Fibroblast of mammary gland (primary cell): ENCODE measurements at places on chromosomes 6 and 20.

GRCh38 chr6:52570291-52570700 lies 6.6 kb downstream of the TRAM2 start:
- DNase-seq, result peak; percentile 73

GRCh38 chr6:147855803-147856482 lies 347.5 kb downstream of the SAMD5 start:
- peak; percentile 44 for DNase-seq

- no peak for DNase-seq
Observed at GRCh38 chr20:3654326-3655130, 8.7 kb downstream of the GFRA4 start.

DNA sequence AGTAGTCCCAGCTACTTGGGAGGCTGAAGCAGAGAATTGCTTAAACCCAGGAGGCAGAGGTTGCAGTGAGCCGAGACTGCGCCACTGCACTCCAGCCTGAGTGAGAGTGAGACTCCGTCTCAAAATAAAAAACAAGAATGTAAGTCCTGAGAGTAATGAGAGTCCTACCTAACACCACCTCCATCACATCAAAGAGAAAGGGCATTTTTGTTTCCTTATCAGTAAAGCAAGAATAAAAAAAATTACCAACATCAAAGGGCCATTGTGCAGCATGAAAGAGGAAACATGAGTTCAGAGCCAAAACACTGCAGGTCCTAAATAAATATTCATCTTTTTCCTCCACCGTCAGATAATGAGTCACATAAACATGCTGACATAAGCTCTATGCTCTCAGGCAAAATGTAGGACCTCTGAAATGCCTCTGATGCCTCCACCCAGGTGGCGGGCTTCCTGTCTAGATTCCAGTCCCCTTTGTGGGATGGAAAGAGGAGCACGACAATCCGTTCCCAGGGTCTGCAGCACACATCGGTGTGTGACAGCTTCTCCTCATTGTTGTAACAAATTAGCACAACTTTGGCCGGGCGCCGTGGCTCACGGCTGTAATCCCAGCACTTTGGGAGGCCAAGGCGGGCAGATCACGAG lies 7.2 kb downstream of the ATP9A start:
- DNase-seq, result peak; percentile 62

GRCh38 chr20:16424780-16425179 lies 148.5 kb downstream of the KIF16B start:
- no peak for DNase-seq

DNA sequence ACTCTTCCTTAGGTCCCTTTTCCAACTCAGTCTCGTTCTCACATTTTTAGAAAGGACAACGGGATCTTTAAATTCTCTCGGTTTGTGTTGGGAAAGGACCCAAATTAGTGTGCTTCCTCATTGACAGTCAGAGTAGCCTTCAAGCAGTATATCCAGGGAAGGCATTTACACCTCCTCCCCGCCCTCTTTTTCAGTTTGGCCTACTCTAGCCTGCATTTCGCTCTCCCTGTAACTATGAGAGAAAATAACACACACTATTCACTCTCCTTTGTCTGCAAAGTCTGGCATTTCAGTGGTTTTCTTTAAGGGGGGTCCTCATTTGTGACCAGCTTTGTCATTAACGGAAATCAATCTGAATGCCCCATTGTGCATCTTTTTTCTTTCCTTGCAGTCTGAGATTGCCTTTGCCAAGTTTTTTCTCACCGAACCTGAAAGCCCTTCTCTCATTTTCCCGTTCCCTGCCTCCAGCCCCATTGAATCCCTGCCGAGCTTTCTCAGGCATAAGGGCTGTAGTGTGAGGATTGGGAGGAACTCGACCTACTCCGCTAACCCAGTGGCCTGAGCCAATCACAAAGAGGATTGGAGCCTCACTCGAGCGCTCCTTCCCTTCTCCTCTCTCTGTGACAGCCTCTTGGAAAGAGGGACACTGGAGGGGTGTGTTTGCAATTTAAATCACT lies 393 bp upstream of the FABP7 start:
- DNase-seq, result no peak

GRCh38 chr20:50928469-50928868 lies 2.8 kb downstream of the ADNP start:
- DNase-seq, result no peak

DNA sequence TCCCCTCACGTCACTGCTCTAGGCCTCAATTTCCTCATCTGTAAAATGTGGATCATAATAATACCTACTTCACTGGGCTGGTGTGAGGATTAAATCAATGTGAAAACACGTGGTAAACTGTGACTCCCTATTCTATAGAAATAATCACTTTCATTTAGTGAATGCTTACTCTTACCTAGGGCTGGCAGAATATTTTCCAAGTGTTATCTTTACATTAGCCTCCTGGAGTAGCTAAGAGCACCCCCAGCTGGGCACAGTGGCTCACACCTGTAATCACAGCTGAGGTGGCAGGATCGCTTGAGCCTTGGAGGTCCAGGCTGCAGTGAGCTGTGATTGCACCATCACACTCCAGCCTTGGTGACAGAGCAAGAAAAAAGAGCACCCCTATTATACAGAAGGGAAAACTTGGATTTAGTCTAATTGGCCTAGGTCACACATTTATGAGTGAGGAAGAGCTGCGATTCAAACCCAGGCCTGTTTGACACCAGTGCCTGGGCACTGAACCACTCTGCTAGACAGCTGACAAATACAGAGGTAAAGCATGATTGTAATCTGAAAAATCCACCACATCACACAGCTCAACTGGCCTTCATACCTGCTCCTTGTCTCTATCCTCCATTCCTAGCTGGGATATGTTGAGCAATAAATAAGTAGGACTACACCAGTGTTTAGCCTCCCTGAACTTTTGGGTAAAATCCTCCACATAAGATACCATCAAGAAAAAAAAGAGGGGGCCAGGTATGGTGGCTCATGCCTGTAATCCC lies 1.4 kb upstream of the SNTA1 start:
- peak; percentile 22 for DNase-seq

DNA sequence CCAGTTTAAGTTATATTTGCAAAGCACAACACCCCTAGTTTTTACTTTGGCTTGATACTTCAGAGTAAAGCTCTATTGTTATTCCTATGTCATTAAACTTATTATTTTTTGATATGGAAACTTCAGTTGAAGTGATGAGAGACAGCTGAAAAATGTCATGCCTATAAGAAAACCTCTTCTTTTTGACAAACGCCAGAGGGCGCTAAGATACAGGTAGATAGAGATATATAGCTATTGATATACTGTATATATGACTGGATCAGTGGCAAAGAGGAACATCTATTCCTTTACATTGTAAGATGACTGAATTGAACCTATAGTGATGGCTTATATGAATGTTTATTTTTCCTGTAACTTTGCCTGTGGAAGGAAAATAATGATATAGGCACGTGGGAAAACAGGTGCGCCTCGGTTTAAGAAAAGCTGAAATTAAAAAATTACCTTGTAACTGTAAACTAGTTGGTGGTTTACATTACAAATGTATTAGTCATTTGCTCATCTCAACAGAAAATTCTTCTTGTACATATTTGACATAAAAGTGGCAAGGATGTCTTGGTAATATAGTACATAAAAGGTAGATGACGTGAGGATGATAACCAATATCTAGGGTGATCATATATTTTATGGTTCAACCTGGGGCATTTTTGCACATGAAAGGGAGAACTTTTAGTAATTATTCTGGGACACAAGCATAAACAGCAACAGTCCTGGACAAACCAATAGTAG lies 74.1 kb downstream of the LAMA4 start:
- DNase-seq, result peak; percentile 91

DNA sequence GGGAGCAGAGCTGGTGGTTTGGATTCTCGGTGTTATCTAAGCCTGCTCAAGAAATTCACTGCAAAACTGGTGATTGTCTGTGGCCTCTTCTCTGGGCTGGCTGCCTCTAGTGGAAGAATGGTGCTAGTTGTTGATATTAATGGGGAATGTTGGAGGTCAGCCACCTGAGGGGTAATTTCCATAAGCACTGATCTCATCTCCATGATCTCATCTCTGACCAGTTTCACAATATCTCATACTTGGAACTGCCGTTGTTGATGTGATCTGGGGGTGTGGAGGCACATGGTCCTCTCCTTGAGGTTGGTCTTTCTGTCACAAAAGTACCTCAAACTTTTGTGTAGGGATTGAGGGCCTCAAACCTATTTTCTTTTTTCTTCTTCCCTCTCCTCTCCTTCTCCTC lies 102.6 kb downstream of the CD109 start:
- peak; percentile 98 for DNase-seq

DNA sequence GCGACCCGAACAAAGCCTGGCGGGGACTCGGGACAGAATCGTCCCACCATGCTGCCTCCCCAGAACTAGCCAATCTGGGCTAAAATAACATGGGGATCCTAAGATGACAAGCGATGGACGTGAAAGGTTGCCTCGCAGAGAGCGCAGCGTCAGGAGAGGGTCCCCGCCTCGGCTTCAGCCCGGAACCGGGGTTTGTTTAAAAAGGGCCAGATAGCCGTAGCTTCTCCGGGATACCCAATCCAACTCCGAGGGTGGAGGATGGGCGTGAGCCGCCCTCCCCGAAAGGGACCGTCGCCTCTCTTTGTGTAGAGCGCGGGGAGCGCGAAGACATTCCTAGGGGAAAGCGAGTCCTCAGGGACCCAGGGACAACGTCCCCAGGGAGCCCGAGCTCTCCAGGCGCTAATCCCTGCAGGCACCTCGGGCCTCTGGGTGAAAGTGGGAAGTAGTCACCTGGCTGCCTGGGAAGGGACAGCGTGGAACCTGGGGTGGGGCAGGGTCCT lies 643 bp downstream of the CD24 start:
- no peak for DNase-seq

DNA sequence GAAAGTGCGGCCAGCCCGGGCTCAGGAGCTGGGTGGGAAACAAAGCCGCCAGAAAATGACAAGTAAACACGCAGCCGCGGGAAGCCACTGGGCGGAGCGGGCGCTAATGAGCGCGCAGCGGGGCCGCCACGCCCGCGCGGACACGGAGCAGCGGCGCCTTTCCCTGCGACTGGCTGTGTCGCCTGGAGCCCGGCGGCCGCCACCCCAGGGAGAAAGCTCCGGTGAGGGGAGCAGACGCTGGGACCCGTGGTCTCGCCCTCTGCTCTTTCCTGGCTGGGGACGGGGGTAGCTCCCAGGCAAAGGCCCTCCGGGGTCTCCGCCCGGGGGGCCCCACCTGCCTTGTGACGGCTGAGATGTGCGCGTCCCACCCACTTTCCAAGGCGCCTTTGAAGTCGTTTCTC lies 54.9 kb downstream of the PRR18 start:
- no peak for DNase-seq

DNA sequence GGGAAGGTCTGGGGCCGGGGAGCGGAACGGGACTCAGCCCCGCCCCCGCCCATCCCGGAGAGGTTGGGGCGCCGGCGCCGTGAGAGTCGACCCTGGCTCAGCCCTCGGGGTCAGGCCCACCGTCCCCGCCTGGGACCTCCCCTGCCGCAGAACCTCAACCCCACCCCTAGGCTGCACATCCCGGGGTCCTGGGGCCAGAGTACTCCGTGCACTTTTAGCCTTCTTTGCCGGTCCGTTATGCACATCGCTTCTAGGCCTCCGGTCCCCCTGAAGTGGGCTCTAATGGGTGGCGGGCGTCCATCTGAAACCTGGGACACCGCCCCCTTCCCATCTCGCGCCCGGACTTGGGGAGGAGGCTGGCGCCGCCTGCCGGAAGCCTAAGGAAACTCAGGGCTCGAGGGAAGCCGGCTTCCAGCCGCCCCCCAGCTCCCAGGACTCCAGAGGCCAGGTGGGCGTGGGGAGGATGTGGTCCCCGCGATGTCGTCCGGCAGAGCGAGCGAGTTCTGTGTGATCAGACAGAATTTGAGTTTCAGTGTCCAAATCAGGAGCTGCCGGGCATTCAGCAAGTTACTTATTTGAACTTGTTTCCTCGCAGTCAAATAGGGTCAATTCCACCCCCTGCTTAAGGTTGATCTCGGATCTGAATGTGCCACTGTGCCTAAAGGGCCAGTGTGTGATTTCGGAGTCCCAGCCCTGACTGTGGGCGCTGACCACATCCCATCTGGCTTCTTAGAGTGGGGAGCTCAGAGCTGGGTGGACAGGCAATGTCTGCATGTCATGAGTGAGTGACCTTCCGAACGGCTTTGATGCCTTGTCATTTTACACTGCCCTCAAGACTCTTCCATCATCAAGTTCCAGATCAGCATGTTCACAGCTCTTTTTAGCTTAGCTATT lies 47.6 kb downstream of the CPXM1 start:
- DNase-seq, result peak; percentile 47

DNA sequence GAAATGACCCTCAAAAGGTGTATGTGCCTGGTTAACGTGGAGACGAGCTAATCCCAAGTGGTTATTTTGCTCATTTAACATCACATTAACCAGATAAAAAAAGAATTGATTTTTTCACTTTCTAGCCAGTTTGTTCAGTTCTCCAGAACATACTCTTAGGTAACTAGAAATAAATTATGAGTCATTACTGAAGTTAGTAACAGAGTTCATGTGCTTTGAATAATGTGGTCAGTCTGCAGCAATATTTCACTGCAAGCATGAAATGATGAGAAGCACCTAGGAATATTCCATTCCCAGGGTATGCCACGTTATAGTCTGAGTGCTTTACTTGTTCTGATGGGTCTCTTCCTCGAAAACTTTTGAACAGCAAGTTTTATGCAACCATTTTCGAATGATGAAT lies 138.3 kb upstream of the INSM1 start:
- peak; percentile 38 for DNase-seq

DNA sequence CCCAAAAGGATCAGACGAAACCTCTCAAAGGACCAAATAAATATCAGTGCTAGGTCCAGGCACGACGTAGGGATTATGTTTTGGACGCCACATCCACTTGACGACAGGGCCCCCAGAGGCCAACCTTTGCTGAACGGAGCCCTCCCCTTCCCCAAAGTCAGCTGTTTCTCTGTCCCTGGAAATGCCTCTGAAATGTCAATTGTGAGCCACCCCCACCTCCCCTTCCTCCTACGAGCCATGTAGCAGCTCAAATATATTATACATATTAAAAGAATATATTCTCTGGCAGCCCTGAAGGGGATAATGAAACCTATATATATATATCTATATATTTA lies 39.6 kb upstream of the BLCAP start:
- DNase-seq, result no peak

DNA sequence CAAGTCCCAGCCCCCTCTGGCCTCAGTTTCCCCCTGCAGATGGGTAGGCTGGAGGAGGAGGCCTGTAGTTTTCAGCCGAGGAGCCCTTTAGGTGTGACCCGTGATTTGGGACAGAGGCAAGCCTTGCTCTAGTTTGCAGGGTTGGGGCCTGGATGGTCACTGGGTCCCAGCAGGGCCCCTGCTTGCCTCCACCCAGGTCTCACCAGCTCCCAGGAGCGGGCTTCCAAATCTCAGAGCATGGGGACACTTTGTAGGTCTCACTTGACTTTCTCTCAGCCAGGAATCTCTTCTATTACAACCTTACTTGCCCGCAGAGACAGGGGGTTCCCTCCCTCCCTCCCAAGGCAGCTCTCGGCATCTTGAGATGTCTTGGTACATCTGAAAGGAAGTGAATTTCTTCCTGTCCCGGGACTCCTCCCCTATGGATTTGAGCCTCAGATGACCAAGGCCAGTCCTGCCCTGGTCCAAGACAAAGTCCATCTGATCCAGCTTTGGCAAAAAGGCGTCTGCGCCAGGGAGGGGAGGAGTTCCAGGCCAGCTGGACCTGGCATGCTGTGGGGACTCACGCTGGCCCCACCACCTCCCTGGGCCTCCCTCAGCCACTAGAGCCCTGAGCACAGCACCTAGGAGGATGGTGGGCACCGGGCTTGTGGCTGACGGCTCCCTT lies 47.4 kb downstream of the SRC start:
- DNase-seq, result no peak
